ENCODE measurements at places on chromosomes 1 and 21.

GRCh38 chr1:30929135-30929889, 20.8 kb upstream of the SDC3 start:
- DNase-seq, result peak; percentile 78

DNA sequence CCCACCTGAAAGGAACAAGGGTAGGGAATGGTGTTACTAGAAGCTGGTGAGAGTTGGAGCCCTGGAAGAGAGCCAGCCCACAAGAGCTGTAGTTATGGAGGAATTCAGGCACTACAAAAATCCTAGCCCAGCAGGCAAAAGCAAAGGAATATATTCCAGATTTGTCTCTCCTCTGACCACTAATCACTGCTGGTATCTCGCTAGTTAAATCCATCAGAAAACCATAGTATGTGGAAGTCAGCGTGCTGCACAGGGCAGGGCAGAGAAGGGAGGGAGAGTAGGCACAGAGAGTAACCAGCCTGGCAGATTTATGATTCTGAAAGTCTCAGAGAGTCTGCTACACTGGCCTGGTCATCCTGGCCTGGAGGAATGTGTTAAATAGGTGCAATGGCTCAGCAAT, 88.6 kb downstream of the SELENOF start:
- DNase-seq, result no peak

GRCh38 chr1:221632072-221632471, 109.8 kb downstream of the DUSP10 start:
- no peak for DNase-seq

GRCh38 chr21:38954588-38955004, 148.9 kb downstream of the ETS2 start:
- DNase-seq, result no peak

- DNase-seq, result no peak
These were observed 315.2 kb downstream of the RPS6KC1 start for GRCh38 chr1:213366141-213366831.

DNA sequence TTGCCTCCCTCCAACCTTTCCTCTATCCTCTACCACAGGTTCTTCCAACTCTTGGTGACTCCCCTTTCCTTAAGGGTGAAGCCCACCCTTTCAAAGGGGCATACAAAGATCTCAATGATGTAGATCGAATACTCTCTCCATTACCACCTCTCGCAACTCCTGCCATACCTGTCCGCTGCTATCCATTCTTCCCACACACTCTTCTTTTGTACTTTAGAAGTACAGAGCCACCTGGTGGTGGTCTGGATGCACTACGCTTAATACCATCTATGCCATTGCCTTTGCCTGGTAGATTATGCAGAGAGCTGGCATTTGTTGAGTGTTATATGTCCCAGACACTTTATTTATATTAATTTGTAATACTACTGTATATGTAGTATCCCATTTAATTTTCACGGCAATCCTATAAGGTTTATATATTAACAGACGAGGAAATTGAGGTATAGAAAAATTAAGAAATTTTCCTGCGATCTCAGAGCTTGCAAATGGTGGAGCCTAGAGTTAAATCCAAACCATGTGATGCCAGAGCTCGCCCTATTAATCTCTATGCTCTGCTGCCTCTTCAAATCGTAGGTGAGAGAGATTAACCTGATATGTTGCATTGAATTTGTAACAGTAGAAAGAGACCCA, 22.9 kb downstream of the TSHB start:
- peak; percentile 80 for DNase-seq

DNA sequence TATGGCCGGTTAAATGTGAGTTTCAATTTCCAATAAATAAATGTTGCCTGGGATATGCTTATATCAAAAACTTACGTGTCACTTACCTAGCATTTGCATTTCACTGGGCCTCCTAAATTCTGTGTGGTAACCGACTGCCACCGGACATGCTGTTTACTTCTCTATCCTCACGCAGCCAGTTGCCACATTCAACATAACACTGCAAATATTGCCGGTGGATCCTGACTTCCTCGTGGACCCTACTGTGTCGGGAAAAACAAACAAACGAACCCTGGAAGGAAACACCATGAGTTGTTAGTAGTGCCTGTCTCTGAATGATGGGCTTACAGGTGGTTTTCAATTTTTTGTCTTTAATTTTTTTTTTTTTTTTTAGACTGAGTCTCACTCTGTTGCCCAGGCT, 54.1 kb downstream of the RIPK4 start:
- no peak for DNase-seq

- no peak for DNase-seq
These were observed 44.5 kb upstream of the VAMP3 start for GRCh38 chr1:7726623-7727022.

- DNase-seq, result no peak
These were observed 10.9 kb upstream of the AGPAT3 start for GRCh38 chr21:43853851-43854772.

DNA sequence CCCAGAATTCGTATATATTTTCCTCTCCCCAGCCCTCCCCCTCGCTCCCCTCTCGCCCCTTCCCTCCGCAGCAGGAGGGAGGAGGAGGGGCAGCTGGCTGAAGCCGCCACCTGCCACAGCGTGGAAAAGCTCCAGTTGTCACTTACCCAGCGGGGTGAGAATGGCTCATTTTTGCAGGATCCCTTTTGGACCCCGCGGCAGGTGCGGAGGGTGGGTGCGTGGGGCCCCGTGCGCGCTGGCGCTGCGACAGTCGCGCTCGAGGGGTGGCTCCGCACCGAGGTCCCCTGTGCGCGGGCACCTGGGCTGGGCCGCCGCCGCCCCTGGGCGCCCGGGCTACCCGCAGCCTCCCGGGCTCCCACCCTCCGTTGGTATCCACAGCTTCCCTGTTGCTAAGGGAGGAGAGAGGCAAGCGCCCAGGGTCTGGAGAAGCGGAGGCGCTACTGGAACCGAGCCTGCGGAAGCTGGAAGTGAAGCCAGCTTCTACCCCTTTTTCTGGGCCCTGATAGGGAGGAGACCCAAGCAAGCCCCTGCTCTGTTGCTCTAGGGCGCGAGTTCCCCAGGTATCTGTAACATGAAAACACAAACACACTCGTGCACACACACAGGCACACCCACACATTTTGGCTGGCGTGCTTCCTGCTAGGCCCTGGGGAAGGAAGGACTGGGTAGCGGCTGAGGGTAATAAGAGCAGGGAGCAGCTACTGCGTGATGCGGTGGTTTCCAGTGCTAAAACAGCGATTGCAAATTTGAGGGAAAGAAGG, at the start of gene ERICH3:
Gene ERICH3 (minus strand): TSS at position 442 of the 761 bp plus-strand sequence. CDS start 273 bp downstream, at position 169.
- no peak for DNase-seq

Measured in activated effector memory CD4-positive, alpha-beta T cell treated with anti-CD3 and anti-CD28 coated beads, Interleukin-2, amount 50 U/mL, for 16 hours (primary cell).